ENCODE measurements at places on chromosomes 3 and 15. TPM values are rescaled to one million over a fixed set of nuclear protein-coding genes. Genes with fewer than 3 reads are reported as not detected.
A peak's percentile ranks its signal among the peaks of the same experiment; 100 is the strongest.

GRCh38 chr15:98217356-98217755 lies 256.9 kb downstream of the ARRDC4 start:
- no peak for DNase-seq

DNA sequence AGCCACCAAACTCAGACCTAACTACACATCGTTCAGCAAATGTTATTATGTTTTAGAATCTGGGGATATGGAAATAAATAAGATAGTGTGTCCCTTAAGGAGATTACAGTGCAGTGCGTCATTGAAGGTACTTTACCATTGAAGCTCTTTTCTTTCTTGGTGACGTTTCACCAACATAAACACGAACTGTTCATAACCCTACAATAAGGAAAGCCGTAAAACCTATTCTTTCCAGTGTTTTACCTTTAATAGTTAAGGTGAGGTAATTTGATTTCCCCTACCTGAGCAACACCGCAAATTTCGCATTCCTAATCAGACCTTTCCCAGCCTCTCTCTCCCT lies 826 bp downstream of the CCDC66 start:
- DNase-seq, result no peak

GRCh38 chr3:134559591-134559990 lies 73.7 kb downstream of the CEP63 start:
- DNase-seq, result no peak

DNA sequence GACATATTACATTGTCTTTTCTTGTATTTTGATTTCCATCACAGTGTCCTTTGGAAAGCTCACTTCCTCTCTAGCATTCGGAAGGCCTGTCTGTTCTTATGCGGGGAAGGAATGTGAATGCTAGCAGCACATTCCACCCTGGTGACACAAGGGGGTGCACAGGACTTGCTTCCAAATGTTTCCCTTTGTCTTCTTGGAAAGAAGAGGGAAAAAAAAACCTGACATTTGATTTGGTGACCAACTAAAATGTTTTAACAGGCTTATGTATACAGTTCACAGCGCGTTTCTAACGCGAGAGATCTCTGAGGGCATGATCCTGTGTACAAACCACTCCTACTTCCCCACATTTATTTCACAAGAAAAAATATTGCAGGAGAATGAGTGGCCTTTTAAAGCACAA lies 107.6 kb upstream of the FXR1 start:
- DNase-seq, result peak; percentile 9

DNA sequence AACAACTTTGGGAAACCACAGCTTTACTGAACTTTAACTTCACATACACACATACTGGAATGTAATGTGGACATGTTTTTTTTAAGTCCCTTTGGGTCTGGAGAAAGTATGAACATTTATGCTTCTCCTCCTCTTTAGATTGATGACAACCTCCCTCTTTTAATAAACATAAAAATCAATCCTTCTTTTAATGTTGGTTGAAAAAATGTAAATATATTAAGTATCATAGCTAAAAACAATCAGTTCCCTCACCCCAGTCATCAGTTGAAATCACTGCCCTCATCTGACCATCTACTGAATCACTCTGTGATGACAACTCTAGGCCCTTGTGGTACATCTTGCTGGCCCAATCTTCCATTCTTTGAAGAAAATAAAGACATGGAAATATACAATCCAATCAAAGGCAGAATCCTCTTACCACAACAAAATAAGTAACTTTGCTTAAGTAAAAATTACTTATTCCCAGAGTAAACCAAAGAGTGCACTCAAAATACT lies 6.4 kb downstream of the AAGAB start:
- peak; percentile 54 for DNase-seq

DNA sequence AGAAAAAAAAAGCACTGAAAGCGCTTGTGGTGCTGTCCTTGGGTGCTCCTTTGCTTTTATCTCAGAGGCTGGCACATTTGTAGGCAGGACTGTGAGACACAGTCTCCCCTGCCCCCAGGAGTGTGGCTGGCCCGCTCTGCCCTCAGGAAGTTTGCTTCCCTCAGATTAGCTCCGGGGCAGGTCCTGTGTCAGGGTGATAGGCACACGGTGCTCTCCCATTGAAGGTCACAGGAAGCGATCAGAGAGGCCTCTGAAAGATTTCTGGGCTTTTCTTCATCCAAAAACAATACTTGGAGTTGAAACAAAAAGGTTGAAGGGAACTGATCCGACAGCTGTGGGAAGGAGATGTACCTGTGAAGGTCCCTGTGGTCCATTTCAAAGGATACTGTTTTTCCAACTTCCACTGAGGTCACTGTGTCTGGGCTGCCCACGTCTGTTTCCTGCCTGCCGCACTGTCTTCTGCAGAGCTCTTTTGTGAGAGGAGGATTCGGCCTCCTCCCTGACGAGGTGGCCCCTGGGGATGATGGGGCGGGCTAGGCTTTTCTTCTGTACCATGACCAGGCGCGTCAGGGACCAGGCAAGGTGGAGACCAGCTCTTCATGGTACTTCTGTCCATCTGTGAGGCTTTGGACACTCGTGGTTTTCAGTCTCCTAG lies 330.5 kb upstream of the CTDSPL start:
- no peak for DNase-seq

DNA sequence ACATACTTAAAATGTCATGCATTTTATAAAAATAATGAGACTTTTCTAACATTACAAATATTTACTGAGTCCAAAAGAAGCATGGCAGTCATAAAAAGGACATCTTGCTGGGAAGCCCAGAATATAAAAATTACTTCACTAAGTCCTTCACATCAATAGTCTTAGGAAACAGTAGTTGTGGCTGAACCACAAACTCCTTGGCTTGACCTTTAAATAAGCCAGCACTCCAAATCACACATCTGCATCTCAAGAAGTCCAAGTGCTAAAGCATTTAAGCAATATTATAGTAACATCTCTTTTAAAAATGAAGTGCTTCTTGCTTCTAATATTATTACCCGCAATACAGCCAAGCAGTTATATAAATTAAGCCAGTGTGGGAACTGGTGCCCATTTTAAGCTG lies 8.8 kb downstream of the CCNL1 start:
- DNase-seq, result no peak

DNA sequence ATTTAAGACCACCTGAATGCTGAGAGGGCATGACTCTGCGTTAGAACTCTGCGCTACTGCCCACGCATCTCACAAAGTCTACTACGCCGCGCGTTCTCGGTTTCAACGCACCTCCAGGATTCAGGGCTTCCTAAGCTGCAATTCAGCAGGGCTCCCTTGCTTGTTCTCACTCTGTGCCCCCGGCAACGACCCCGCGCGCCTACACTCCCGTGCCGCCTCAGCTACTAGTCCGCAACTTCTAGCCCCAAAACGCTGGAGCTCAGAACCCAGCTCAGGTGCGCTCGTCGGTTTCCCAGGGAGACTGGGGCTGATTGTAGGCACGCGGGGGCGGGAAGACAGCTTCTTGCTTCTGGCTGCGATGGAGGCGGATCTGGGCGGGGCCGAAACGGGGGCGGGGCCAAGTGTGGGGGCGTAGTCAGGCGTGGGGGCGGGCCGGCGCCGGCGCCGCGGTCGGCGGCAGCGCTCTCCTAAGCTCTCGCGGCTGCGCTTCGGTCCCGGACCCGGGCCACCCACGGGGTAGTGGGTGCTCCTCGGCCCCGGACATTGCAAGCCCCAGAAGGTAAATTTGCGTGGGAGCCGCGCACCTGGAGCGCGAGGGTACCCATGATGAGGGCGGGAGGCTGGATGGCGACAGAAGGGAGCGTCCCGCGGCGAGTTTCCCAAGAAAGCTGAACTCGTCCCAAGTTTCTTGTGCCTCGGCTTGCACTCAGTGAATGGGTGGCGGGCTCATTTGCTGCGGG lies at the start of gene ARHGEF26:
TSS of gene ARHGEF26 (plus strand) at position 430 of the 740 bp plus-strand sequence. CDS start 603 bp downstream, outside the sequence.
- DNase-seq, result peak; percentile 56

DNA sequence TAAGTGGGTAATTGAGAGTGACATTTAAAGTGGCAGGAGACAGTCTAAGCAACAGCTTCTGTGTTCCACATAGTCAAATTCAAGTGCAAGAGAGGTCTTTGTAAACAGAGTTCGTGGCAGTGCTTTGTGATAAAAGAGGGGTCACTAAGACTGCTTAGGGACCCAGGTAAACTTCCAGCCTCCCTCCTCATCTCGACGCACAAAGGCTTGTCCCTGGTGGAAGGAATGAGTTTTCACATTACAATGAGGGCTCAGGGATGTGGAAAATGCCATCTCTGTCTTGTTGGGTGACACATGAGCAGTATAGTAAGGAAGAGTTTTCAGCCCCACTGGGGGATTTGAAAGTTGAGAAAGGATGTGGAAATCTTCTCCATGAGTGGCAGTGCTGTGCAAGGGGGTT lies 7.3 kb downstream of the GMNC start:
- DNase-seq, result no peak

DNA sequence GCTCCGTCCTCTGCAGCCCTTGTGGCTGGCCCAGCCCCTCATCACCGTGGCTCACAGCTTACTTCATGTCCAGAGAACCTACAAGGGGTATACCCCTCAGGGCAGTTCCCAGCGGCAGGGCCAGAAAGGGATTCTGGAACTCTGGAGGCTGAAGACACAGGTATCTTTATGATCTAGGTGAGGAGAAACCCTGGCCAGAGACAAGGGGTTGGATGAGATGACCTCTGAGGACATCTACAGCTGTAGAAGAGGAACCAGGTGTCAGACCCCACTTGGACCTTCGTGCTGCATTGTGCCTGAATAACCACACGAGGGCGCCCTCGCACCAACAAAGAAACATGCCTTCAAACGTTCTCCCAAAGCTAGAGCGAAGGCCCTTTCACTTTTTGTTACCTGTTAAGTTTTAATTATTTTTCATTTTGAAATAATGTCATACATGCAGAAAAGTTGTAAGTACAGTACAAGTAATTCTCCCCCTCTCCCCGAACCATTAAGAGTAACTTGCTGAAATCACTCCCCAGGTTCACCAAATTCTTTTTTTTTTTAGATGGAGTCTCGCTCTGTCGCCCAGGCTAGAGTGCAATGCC lies 118.7 kb upstream of the SMAD3 start:
- peak; percentile 70 for DNase-seq

DNA sequence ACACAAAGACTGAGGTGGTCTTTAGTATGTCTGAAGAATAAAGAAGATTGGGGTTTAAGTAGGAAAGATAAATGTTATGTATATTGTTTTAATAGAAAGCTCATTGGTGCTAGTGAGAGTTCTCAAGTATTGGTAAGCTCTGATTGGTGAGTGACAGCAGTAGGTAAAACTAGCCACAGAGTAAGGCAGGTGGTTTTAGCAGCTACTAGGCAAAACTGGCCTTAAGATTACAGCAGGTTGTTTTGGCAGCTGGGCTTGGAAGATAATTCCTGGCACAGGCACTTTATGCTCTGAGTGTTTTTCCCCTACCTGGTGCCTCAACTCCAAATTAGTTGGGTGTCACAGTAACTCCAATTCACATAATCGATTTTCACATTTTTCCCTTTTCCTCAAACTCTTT lies 66.3 kb downstream of the STAG1 start:
- DNase-seq, result no peak

DNA sequence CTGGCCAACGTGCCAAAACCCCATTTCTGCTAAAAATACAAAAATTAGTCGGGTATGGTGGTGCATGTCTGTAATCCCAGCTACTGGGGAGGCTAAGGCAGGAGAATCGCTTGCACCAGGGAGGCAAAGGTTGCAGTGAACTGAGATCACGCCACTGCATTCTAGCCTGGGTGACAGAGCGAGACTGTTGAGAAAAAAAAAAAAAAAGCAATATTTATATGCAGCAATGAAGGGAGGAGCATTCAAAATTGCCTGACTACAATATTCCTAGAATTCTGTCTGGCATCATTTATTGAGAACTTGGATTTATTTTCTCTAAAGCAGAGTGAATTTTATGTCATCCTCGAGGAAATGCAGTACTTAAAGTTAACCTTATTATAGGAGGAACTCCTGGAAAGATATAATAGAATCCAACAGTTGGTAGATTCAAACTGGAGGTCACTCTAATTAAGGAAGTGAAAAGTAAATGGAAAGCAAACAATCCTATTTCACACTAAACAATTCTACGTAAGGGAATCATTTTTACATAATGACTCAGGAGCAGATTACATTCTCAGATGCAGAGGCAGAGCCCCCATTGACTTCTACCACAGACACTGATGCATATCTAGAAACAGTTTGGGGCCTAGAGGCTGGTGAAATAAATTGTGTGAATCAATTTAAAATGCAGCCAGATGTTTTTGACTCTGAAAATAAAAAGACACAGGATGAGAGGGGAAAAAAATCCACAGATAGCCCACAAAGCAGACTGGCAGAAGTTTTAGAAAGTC lies 82.1 kb upstream of the FHIT start:
- DNase-seq, result no peak

DNA sequence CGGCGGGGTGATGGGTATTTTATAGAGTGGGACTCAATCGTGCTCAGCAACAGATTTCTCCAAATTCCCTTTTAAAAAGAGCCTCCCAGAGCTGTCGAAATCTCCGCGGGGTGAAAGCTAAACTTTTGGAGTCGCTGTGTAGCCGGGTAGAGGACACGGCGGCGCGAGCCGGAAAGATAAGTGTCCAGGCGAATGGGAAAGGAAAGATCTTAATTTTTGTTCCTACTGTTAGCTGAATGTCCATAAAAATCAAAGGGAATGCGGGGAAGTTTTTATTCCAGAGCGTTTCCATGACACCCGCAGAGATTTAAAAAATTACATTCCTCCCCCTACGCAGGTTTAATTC lies 9.1 kb downstream of the EOMES start:
- no peak for DNase-seq

DNA sequence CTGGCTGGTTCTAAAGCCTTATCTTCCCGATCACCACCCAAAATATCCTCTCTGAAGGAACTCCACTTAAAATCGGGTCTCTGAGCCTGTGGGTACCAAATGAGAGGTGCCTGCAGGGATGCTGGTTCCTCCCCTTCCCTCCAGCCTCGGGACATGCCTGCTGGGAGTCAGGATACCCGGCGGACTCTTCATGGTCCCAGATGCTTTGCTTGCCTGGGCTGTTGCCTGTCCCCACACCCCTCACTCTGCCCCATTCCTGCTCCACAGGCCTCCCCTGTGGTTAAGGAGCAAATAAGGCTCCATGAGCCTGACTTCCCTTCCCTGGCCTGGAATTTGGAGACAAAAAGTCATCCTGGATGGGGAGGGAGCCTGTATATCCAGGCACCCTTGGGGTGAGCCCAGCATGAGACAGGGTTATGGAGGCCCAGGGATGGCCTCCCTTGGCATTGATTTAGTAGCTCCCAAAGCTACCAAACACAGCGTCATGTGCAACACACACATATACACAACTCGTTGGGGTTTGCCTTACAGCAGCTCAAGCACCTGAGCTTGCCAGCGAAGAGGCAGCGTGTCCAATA lies 12.3 kb upstream of the CORO2B start:
- DNase-seq, result no peak

- peak; percentile 38 for DNase-seq
These were observed 51.6 kb upstream of the C15orf39 start for GRCh38 chr15:75149867-75150709.

GRCh38 chr3:112381673-112382542 lies 49.0 kb downstream of the CD200 start:
- DNase-seq, result no peak

GRCh38 chr3:15989419-15989818 lies 185.1 kb upstream of the GALNT15 start:
- peak; percentile 64 for DNase-seq

The GOLGA8Q gene
- total RNA-seq, result 0.18 TPM

The IL17RB gene
- total RNA-seq, result under 0.01 TPM

The TKT gene
- 349 TPM for total RNA-seq

The RTF1 gene
- total RNA-seq, result 15.1 TPM

The TMEM41A gene
- total RNA-seq, result 11.9 TPM

The MAP4 gene
- 80.5 TPM for total RNA-seq

The RASL12 gene
- total RNA-seq, result under 0.01 TPM

The CRYBG3 gene
- total RNA-seq, result 26.2 TPM

All from IMR-90 (cell line).